ENCODE measurements at places on chromosomes 13 and 19.

DNA sequence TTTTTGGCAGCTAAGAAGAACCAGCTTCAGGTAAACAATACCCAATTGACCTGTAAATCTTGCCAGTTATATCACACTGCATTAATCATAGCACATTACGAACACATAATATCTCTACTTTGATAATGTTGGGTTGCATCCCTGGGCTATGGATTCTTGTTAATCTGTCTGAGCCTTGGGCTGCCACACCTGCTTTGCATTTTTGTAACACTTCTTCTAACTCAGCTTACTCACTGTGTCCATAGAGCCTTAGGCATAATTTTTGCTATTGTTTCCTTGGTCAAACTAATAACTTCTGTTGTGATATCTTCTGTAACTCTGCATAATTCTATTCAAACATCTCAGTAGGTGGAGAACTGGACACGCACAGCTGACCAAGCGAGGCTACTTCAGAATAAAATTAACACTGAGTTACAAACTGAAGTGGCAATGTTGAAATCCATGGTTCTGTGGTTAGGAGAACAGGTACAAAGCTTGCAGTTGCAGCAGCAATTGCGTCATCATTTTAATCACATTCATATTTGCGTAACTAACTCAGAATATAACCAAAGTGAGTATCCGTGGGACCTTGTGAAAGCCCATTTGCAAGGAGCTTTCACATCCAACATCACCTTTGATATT lies 6.4 kb downstream of the ZNF350 start:
- no peak for DNase-seq

GRCh38 chr13:45269204-45269603 lies 68.4 kb upstream of the KCTD4 start:
- DNase-seq = no peak

- DNase-seq = no peak
These were observed 3.7 kb downstream of the PSG9 start for GRCh38 chr19:43265664-43266025.

- DNase-seq = peak; percentile 73
These were observed 1.7 kb upstream of the LYL1 start for GRCh38 chr19:13104360-13104847.

GRCh38 chr13:39452417-39452816 lies 150.6 kb downstream of the LHFPL6 start:
- no peak for DNase-seq

DNA sequence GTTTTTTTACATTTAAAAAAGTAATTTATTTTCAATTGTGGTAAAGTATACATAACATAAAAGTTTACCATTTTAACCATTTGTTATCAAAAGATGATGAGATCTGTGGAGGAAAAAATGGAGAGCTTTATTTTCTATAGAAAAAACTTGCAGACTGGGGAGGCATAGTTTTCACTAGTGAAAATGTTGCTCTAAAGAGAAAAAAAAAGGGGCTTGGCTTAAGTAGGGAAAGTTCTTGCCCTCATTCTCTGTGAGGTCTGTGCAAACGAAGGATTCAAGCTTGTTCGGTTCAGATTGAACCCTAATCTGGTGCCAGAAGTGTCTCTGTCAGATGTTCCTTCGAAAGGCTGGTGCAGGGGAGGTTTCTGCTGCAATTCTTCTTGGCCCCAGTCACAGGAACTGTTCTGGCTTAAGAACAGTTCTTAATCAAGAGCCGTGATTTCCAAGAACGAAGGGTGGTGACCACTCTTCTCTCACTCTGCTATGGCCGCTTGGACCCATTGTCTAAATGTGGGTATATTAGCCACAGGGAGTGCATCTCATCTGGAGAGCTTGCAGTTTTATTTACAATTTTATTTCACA lies 42.1 kb downstream of the PCCA start:
- no peak for DNase-seq

DNA sequence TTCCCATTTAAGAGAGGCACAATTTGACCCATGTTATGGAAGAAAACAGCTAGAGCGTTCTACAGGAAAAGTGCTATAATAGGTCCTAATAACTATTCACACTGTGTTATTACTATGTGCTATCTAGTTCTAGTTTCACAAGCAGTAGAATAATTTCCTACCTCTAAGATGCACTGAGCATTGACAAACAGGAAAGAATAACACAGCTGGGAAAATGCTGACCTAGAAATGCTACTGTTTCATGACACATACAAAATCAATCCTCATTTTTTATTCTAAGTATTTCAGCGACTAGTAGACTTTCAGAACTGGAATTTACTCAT lies 259.5 kb downstream of the ITGBL1 start:
- DNase-seq = no peak

GRCh38 chr13:23159205-23159759 lies 21.5 kb upstream of the SGCG start:
- DNase-seq = no peak

- no peak for DNase-seq
These were observed 25.8 kb downstream of the LACC1 start for GRCh38 chr13:43905435-43906031.

DNA sequence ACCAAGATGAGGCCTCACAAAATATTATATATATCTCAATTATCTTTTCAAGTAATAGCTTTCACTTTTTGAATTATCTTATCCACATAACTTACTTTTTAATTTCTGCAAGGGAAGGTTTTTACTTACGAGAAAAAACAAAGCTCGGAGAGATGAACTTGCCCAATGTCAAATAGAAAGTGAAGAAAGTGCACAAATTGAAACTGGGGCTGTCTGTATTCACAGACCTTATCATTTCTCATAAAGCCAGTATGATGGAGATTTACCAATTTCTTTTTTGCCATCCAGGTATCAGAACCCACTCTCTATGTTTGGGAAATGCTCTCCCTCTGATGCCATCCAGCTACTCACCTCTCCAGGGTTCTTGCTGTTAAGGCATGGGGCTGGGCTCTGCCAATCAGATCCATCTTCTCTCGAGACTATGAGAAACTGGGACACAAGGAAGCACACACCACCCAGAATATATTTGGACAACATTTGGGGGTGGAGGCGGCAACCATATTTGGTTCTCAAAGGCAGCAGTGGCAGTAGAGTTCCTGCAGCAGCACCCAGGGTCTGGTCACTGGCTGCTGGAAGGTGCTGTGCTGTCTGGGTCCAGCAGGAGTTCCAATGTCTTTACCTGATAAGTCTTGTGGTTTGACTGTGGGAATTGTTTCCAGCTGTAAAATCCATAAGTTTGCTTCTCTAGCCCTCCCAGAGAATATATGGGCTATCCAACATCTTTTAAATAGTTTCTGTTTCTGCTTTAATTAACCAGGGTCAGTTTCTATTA lies 45.8 kb upstream of the SCEL start:
- DNase-seq = no peak

DNA sequence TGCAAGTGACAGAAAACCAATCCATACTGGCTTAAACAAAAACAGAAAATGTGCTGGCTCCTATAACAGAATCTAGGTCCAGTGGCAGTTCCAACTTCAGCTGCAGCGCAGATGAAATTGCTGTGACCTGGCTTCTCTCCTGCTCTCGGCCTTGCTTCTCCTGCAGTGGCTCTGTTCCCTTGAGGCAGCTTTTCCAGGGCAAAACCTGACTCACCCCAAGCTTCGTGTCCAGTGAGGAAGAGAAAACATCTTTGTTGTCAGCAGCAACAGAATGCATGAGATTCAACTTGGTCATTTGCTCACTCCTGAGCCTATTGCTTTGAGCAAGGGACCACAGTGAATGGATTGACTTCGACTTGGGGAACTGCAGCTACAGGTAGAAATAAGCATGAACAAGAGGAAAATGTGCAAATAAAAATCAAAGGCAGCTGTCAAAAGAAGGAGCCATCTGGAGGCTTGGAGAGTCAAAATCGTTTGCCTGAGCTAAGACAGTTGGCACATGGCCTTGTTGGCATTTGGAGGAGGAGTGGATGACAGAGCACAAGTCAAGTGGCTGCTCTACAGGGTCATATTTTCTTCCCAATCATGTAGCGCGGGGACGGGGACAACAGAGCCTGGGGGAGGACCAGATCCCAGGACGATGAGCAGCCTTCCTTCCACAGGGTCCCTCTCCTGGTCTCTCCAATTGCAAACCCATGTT lies 523.4 kb downstream of the FGF9 start:
- DNase-seq = no peak

DNA sequence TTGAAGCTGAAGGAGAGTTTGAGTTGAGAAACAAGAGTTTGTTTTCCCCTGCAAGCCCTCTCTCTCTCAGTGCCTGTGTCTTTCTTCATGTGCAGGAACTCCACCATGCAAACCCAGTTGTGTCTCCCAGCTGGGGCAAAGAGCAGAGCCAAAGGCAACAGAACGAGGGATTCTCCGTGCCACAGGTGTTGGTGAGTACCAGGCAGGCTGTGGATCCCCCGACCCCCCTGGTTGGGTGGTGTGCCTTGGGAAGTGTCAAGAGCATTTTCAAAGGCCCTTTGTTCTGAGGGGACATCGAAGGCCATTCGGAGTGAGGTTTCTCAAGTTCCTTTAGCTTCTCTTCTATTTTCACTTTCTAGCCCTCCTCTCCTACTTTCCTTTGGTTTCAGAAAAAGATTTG lies 5.6 kb downstream of the ZNF333 start:
- DNase-seq = no peak

DNA sequence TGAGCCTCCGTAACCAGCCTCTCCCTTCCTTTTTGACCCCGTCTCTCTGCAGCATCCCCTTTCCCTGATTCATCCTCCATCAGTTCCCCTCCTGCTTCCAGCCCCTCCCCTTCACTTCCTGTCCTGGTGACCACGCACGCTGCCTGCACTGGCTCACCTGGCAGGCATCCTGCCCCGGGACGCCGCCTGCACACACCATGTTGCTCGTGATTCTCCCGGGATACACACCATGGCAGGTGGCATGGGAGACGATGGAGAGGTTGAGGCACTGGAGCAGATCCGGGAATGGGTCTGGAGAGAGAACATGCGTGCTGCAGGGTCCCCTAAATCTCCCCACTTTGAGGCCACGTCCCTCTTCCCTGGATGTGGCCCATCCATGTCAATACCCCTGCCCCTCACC lies 4.2 kb downstream of the KLK12 start:
- DNase-seq = no peak

GRCh38 chr19:47540748-47541147 lies 25.9 kb upstream of the NAPA start:
- no peak for DNase-seq

GRCh38 chr19:5953680-5954213 lies 24.2 kb downstream of the RANBP3 start:
- DNase-seq = no peak

GRCh38 chr13:78197231-78197630 lies 278.6 kb upstream of the EDNRB start:
- no peak for DNase-seq

DNA sequence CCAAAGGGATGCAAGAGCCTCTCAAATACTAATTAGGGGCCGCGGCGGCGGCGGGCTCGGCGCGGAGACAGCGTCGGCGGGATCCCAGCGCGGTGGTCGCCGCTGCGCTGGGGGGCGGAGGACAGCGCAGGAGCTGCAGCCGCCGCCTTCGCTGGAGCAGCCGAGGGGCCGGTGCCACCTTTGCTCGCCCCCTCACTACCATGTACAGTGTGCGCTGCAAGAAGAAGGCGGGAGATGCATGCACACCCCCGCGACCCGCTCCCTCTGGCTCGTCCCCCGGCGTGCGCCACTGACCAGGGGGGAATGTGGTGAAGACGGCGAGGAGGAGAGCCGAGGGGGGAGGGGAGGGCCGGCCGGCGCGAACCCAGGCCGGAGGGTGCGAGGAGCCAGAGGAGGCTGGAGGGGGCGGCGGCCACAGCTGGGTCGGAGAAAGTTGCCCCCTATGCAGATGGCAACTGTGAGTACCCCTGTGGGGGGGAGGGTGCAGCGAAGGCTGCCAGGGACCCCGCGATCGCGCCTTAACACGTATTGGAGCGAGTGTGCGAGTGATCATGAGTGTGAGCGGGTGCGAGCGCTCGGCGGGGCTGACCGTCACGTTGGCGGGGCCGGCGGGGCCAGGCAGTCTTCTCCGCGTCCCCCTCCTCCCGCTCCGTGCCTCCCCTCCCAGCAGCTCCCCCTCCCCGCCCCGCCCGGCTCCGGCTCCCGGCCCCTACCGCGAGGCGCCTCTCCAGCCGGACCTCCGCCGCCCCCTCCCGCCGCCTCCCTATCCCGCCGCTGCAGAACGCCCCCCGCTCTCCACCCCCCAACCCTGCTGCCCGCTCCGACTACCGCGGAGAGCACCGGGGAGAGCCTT lies 808 bp downstream of the SLITRK5 start:
- peak; percentile 63 for DNase-seq

DNA sequence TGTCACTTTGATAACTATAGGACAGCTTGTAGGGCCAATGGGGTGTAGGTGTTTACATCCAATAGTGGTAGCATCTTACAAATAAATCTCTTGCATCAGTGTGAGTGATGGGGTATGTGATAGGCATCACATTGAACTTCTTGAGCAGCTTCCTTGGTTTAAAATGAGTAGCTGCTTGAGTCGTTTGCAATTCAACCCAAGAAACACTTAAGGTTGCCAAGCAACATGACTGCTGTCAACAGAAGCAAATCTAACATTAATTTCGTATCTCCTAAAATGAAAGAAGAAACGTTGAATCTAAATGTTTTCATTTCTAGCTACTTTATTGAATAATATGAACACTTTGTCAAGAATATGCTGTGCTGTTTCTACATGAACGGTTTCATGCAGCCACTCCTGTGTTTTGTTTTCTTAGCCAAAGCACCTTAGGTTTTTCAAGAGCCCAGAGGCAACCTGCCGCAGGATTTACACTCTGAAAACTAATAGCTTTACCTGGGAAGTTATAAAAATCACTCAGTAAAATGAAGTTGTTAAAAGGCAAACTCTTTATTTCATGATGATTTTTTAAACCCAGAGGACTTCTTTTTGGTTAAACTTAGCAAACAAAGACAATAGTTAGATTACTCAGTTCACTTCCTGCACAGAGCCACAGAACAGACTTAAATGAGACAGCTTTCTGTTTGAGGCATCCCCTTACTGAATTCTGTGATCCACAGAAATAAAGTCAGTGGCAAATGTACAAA lies 305.2 kb downstream of the MTUS2 start:
- no peak for DNase-seq

- no peak for DNase-seq
These were observed 90.2 kb downstream of the MAP4K1 start for GRCh38 chr19:38527466-38528136.

DNA sequence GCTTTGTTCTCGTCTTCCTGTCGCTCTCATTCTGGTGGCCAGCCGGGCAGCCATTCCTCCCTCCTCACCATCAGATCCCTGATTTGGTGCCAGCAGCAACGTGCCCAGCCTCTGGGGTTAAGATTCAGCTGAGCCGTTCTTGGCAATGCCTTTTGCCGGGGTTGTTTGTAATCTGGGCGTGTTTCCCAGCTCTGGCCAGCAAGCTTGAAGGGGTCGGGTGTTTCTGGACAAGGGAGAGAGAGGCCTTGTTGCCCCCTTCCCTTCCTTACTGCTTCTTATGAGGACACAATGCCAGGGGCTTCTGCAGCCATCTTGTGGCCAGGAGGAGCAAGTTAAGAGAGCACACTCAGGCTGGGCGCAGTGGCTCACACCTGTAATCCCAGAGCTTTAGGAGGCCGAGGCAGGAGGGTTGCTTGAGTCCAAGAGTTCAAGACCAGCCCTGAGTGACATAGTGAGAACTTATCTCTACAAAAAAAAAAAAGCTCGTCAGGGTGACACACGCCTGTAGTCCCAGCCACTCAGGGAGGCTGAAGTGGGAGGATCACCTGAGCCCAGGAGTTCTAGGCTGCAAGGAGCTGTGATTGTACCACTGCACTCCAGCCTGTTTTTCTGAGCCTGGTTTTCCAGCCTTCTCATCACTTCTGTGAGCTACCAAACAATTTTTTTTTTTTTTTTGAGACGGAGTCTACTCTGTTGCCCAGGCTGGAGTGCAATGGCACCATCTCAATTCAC lies 10.7 kb upstream of the CRTC1 start:
- DNase-seq = no peak

Measured in right forelimb (tissue), 1 donor.